Activated CD4-positive, CD25-positive, alpha-beta regulatory T cell treated with anti-CD3 and anti-CD28 coated beads, Interleukin-2, amount 50 U/mL, for 72 hours (primary cell): ENCODE measurements at places on chromosomes 4 and X.

DNA sequence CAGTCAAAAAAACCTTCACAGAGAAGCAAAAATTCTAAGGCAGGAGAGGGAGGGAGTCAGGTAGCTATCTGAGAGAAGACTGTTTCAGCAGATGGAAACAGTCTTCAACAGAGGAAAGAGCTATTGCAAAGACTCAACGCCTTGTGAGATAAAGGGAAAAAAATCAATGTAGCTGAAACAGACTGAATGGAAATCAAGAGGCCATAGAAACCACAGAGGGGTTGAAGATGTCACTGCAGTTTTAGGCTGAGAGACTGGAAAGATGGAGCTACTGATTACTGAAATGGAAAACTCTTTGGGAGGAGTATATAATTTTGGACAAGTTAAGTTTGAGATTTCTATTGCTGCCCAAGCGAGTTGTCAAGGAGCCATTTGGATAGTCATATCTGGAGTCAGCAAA lies 28.4 kb upstream of the CXCL8 start:
- no peak for DNase-seq

DNA sequence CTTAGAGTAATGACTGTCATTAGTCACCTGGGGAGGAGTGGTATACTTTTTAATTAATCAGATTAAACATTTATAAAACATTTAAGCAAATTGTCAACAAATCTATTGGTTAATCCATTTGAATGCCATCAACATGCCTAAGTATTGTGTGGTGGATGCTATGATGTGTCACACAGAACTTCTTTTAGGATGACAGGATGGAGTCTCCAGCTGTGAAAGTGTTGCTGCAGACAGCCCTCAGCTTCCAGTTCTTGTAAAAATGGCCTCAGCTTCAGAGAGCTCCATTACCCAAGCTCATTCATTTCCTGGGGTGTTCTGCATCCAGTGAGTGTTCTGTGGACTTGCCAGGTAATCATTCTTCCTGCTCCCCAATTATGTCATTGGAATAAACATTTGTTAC lies 74.3 kb upstream of the CLNK start:
- no peak for DNase-seq

DNA sequence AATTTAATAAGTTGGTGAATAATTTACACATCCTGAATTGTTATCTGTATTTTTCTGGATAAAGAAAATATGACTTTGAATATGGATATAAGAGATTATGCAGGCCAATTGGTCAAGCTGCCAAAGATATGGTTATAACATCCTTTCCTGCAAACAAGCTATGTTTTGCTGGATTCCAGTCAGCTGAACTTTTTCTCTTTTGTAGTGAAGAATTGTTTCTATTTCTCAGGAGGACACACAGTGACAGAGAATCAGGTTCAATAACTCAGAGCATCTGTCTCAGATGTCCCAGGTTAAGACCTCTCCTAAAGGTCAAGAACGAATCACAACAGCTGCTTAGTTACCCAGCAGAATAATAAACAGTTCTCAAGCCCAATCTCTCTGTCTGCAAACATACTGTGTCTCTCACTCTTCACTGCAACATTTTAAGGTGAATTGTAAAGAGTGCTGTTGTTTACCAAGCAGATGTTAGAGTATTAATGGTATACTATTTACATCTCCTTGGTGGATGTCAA lies 189.5 kb upstream of the ANKRD50 start:
- no peak for DNase-seq

- no peak for DNase-seq
Observed at GRCh38 chrX:85378461-85378860, 1.0 kb downstream of the POF1B start.

DNA sequence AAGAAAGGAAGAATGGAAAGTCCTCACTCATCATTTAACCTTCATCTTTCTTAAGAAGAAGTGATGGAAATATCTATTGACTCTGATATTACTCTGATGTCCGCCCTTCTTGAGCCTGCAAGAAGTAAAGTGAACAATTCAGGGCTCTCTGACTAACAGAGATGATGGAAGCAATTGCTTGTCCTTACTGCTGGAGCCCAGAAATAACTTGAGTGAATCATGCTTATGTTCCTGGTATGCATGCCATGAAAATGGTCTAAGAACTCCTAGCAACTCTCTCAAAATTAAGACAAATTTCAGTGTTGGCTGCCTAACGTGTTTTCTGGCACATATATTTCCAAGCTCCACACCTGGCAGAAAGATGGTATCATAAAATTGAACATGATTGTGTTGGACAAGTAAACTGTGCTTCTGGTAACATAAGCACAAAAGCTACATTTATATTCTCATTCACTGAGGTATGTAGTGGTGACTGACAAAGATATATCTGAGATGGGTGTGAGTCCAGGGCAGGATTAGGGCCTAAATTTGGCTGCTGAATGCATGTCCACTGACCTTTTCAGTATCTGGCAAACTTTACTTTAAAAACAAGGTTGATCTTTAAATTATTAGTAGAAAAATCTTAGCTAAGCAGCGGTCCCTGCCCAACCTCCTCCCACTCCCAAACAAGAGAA lies 109.2 kb upstream of the OTUD4 start:
- no peak for DNase-seq

GRCh38 chr4:8171266-8171665 lies 12.7 kb upstream of the ABLIM2 start:
- DNase-seq: no peak
